Activated CD4-positive, alpha-beta T cell treated with anti-CD3 and anti-CD28 coated beads, Interleukin-2, amount 50 U/mL, for 4 hours (primary cell): ENCODE measurements at places on chromosomes 5 and 9.
A peak's percentile ranks its signal among the peaks of the same experiment; 100 is the strongest.

GRCh38 chr5:172833686-172834414, at the start of gene ERGIC1:
Gene ERGIC1, plus strand, starts transcription at chr5:172834251. Its CDS starts 163 bp downstream, at chr5:172834414.
- peak; percentile 28 for DNase-seq

DNA sequence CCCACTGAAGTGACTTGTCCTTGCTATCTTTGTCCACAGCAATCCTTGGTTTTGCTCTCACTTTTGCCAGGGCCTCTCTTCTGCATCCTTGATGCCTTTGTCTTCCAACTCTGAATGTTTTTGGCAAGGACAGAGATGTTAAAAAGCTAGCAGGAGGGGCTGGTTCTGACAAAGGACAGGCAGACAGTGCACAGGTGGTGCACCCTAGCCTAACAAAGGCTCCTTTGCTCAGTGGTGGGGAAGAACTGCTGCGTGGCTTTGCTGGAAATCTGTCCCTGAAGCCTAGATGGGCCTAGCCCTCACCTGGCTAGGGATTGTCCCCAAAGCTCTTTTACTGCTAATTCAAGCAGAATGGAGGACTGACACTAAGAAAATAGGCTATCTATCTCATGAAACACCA, 233.5 kb downstream of the MAN2A1 start:
- no peak for DNase-seq

- no peak for DNase-seq
Observed at GRCh38 chr5:92886751-92887150, 694.3 kb downstream of the NR2F1-AS1 start.

GRCh38 chr5:30878296-30878695, 315.2 kb upstream of the CDH6 start:
- no peak for DNase-seq

GRCh38 chr5:95424016-95424415, 32.9 kb downstream of the FAM81B start:
- DNase-seq, result no peak

DNA sequence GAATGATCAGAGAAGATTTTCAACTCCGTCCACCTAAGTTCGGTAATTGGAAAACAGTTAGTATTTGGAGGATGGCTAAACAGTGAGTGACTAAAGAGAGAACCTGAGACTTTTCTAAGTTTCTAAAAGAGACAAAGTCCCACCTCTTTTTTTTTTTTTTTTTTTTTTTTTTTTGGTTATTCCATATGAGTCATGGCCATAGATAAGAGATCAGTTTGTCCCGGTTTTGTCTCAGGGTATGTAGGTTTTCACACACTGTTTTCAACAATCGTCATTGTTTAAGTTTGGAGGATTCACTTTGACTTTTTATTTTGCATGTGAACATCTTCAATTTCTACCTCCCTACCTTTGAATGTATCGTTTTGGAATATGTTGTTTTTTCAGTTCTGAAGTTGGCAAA, 85.9 kb downstream of the NTRK2 start:
- no peak for DNase-seq

DNA sequence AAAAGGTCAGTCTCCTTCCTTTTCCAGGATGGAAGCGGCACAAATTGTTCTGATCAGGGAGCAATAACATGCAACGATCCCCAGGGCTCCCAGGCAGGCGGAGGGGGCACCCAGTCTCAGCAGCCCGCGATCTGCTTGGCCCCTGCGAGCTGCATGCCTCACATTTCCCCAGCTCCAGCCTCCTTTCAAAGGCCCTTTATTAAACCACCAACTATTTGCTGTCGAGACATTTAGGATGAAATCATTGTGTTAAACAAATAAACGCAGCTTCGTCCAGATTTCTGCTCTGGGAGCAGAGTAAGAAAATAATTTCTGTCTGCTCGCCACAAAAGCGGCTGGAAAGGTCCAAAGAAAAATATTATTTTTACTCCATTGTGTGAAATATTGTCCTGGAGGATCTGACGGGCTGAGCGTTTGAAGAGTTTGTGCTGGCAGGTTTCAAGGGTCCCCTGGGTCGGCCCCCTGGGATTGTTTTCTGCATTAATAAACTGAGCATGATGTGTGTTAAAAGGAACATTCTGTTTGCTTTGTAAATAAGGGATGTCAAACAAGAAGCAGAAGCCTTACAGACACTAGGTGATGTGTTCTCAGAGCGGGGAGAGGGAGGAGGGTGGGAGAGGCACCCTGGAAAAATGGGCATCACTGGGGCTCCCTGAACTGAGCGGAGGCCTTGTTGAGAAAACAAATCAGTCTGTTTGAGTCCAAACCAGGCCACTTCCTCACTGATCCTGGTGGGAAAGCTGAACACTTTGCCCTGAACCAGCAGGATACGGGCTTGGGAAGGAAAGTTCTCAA, 110.1 kb downstream of the FOXD1 start:
- no peak for DNase-seq

- DNase-seq, result no peak
Observed at GRCh38 chr5:143215690-143216089, 187.8 kb downstream of the NR3C1 start.

GRCh38 chr9:77987880-77988525, 43.6 kb downstream of the GNAQ start:
- DNase-seq, result no peak

- no peak for DNase-seq
Observed at GRCh38 chr5:1702318-1702717, 97.3 kb downstream of the MRPL36 start.

- no peak for DNase-seq
Observed at GRCh38 chr9:127066851-127067136, 55.6 kb downstream of the ANGPTL2 start.

GRCh38 chr5:94793816-94794198, 175.3 kb downstream of the SLF1 start:
- no peak for DNase-seq

DNA sequence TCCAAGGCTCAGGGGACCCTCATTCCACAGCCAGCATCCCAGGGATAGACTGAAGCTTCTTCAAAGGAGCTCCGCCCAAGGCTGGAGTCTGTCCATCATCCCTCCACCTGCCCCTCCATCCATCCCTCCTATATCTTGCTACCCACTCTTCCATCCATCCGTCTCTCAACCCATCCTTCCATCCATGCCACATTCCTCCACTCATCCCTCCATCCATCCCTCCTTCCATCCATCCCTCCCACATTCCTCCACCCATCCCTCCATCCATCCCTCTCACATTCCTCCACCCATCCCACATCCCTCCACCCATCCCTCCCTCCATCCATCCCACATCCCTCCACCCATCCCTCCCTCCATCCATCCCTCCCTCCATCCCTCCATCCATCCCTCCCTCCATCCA, 5.5 kb upstream of the VAV2 start:
- DNase-seq, result no peak

DNA sequence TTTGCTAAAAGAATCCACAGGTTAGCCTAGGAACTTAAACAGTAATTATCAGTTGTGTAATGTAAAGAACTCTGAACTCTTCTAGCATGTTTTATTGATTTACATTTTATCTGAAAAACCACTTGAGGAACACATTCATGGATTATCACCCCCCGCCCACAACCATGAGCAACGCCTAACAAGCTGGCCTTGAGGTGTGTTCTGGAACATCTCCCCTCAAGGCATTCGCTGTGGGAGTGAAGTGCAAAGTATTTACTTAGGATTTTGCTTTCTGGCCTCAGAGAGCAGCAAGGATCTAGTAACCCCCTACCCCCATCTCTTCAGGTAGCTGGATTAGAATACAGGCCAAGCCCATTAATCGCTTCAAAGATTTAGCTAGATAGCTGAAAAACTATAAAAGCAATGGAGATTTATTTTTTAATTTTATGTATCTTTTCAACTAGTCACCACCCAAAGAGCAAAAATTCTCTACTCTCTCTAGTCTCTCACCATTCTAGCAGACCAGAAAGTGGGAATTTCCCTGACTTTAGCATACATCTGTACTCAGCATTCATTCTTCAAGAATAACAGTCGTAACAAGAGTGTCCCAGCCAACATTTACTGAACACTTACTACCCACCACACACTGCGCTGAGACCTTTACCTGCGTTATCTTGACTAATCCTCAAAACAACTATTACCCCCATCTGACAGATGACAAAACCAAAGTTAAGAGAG, 37.2 kb downstream of the DDX31 start:
- no peak for DNase-seq

GRCh38 chr5:14319102-14319501, 176.0 kb downstream of the TRIO start:
- DNase-seq, result no peak

DNA sequence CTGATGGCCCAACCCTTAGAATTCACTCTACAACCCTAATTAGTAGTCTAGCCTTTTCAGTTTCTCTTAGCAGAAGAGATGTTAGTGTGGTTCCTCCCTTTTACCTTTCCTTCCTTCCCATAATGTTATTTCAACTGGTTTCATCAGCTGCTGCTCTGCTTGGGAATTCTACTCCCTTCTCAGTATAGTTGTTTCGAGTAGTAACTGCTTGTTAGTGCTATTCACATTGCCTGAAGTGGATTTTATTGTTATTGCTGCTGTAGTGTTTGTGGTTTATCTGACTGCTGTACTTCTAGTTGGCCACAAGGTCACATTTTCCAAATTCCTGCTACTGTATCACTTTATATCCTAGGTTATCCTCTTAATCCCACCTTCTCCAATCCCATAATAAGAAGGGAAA, 29.7 kb downstream of the SMIM15 start:
- DNase-seq, result no peak

- DNase-seq, result no peak
Observed at GRCh38 chr5:114184006-114184405, 177.9 kb upstream of the KCNN2 start.

DNA sequence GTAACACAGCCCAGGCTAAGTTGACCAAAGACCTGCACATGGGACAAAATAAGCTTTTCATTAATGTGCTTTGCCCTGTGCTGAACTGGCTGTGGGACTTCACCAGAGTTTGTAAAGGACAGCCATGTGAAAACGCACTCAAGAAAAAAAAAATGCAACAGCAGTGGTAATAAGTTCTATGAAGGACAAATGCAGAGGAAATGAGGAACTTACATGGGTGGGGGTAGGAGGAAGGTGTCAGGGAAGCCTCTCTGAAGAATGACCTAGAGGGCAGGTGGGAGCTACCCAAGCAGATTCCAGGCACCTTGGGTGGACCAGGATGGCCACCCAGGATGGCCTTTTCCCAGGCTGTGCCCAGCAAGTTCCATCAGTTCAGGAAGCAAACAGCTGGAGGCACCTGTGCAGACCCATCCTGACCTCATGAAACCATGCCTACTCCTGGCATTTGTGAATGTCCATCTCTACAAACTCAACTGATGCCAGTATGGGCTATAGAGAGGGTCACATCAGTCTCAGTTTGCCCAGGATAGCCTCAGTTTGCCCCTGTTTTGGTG, 6.7 kb upstream of the PHF2 start:
- no peak for DNase-seq

DNA sequence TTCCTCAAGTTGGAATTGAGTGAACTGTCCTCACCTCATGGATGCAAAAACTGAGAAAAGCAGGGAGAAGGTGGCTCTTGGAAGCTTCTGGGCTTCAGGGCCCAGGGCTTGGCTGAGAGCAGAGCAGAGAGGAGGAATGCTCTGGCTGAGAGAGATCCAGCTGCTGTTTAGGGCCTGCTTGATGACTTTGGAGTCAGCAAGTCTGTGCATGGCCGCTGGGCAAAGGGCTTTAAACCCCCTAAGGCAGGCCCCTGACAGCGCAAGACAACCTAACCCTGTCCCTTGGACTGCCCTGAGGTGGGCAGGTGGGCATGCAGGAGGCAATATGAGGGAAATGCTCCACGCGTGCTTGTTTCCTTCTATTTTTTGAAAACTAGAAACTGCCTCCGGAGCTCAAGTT, 8.6 kb downstream of the STC2 start:
- no peak for DNase-seq

- no peak for DNase-seq
Observed at GRCh38 chr9:122807271-122807900, 7.5 kb downstream of the OR1K1 start.

- DNase-seq, result no peak
Observed at GRCh38 chr9:36656842-36657241, 84.1 kb downstream of the MELK start.

GRCh38 chr5:137265457-137265856, 233.7 kb downstream of the SPOCK1 start:
- no peak for DNase-seq

DNA sequence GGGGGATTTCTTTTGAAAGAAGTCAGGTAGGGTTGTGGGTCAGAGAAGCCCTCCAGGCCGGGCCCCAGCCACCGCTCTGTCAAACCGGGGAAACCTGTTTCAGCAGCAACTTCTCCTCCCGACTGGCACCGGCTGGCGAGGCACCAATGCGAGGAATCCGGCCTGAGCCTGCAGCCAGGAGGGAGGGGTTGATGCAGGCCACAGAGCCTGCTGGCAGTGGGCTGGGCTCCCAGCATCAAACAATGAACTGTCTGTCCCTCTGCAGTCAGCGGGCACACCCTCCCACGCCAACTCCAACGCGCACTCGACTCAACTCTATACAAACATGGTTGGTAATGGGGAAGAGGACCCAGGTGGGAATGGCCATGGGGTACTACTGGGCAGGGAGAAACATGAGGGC, 12.1 kb downstream of the PCDH1 start:
- no peak for DNase-seq

- DNase-seq, result peak; percentile 21
Observed at GRCh38 chr5:179608131-179608581, 15.3 kb downstream of the HNRNPH1 start.

DNA sequence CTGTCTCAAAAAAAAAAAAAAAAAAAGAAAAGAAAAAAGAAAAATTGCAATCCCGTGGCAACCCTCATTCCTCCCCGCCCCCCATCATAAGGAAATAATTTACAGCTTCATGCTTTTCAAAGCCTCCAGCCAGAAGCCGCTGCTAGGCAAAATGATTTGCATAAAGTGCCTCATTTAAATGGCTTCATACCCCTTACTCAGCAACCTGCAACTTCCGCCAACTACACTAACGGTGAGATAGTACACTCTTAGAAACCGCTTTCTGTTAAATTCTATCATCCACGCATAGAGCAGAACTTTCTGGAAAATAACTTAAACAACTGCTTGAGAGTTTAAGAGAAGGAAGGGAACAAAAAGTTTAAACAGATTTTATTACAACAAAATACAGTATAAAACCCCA, 17.8 kb downstream of the SERINC5 start:
- DNase-seq, result no peak

- no peak for DNase-seq
Observed at GRCh38 chr5:91382530-91383026, 539 bp downstream of the ARRDC3 start.
